ENCODE measurements at places on chromosomes 1 and 21.

DNA sequence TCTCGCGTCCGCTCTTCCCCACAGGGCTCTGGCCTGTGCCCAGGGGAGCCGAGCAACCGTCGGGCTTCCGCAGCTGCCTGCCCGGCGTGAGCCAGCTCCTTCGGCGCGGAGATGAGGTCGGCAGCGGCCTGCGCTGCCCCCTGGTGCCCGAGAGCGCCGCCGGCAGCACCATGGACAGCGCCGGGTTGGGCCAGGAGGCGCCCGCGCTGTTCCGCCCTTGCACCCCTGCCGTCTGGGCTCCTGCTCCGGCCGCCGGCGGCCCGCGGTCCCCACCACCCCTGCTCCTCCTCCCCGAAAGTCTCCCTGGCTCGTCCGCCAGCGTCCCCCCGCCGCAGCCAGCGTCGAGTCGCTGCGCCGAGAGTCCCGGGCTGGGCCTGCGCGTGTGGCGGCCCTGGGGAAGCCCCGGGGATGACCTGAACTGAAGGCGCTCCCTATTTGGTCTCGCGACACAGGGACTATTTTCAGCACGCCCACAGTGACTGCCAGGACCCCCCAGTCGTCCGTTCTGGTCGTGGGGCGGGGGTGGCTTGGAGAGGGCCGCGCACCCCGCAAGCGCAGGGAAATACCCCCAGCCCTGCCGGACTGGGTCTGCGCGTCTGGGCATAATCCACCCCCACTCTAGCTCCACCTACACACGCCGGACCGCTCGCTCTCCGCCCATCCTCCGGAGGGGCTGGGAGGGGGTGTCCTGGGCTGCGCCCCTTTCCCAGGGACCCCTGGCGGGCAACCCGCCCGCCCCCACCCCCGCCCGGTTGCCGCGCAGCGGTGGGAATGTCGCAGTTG is 1.3 kb downstream of the HES3 start:
- H3K4me1 ChIP-seq = peaks cover 30% of the 10 kb centered on the region
- peak; percentile 80 for DNase-seq
- no peak overlapping the region for H3K4me3 ChIP-seq
- H3K27me3 ChIP-seq = peaks cover 41% of the 10 kb centered on the region
- H3K27ac ChIP-seq = no peak overlapping the region

- no peak overlapping the region for H3K4me3 ChIP-seq
- H3K27me3 ChIP-seq = no peaks in the 10 kb centered on the region
- no peaks in the 10 kb centered on the region for H3K4me1 ChIP-seq
- peaks cover 14% of the 10 kb centered on the region for H3K36me3 ChIP-seq
- H3K27ac ChIP-seq = no peak overlapping the region
- no peak for DNase-seq
Measured at GRCh38 chr21:46572850-46573249, 32.0 kb downstream of the S100B start.

- no peak for DNase-seq
- no peaks in the 10 kb centered on the region for H3K36me3 ChIP-seq
- no peaks in the 10 kb centered on the region for H3K4me1 ChIP-seq
- no peak overlapping the region for H3K4me3 ChIP-seq
Measured at GRCh38 chr1:207423560-207424292, 30.4 kb upstream of the CR2 start.

- no peak for DNase-seq
- no peaks in the 10 kb centered on the region for H3K27me3 ChIP-seq
- H3K27ac ChIP-seq = no peak overlapping the region
- no peaks in the 10 kb centered on the region for H3K36me3 ChIP-seq
- no peaks in the 10 kb centered on the region for H3K4me1 ChIP-seq
- H3K4me3 ChIP-seq = no peak overlapping the region
Measured at GRCh38 chr21:18663663-18664062, 260.1 kb upstream of the TMPRSS15 start.

DNA sequence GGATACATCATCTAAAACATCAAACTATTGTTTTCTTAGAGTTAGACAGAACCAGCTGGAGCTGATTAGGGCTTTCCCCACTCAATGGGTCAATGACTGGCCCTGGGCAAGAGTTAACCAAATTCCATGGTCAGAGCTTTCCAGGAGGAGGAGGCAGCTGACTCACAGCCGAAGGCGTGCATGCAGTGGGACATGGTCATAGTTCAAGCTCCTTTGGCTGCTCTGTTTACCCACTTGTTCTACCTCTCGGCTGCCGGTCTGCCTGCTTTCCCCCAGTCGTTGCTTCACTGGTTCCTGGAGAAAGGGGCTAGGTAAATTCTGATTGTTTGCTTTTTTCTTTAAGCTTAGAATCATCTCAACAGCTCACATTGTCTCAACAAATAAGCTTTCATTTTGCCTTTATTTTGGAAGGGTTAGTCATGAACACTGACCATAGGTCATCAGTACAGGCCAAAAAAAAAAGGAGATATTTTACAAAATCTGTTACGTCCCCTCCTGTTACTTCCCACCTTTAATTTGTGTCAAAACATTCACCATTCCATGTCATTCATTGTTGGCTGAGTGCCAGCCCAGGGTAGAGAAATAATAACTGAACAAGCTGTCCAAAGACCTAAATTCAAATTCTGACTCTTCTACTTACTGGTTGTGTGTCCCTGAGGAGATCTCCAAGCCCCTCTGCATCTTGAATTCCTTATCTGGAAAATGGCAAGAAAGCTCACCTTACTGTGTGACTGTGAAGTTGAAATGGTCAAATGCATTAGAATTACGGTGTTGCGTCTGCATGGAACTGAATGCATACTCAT is 12.0 kb downstream of the MAB21L3 start:
- H3K27ac ChIP-seq = no peak overlapping the region
- peak; percentile 78 for DNase-seq
- H3K36me3 ChIP-seq = no peaks in the 10 kb centered on the region
- H3K27me3 ChIP-seq = no peaks in the 10 kb centered on the region
- H3K4me3 ChIP-seq = no peak overlapping the region
- peaks cover 23% of the 10 kb centered on the region for H3K4me1 ChIP-seq

DNA sequence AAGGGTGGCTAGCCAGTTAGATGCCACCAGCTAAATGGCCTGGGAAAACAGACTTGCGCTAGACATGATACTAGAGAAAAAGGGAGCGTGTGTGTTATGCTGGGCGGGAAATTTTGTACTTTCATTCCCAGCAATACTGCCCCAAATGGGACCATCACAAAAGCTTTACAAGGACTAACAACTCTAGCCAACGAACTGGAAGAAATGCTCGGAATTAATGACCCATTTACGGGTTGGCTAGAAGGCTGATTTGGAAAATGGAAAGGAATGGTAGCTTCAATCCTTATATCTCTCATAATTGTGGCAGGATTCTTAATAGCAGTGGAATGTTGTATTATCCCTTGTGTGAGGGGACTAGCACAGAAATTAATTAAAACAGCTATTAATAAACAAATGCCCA is 27.9 kb upstream of the ZNF496 start:
- peaks cover 30% of the 10 kb centered on the region for H3K4me1 ChIP-seq
- no peaks in the 10 kb centered on the region for H3K36me3 ChIP-seq
- H3K27me3 ChIP-seq = no peaks in the 10 kb centered on the region
- H3K27ac ChIP-seq = no peak overlapping the region
- H3K4me3 ChIP-seq = no peak overlapping the region
- DNase-seq = no peak

DNA sequence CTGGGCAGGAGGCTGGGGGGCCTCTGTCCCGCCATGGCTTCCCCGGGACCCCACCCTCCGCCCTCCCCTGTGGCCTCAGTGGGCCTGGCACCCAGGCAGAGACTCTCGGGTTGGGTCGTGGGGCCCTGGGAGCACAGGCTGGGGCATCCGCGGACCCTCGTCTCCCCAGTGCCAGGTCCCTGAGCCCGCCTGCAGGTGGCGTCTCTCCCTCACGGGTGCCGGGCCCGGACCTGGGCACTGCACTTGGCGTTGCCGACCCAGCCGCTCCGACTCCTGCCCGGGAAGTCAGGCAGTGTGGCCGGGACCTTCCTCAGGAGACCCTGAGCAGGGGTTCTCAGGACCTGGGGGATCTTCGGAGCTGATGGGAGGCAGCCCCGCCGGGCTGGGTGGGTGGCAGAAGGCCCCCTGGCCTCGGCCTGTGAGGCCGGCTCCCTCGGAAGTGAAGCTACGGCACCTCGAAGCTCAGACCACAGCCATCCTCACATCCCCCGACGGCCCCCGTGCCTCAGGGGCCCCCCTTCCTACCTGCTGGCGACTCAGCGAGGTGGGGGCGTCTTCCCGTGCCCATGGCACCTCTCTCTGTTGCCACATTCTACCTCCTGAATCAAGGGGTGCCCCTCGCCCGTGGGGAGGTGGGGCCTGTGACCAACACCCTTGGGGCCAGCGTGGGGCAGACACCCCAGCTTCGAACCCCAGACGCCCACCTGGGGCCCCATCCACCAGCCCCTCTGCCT is 6.4 kb upstream of the C1orf159 start:
- no peaks in the 10 kb centered on the region for H3K36me3 ChIP-seq
- peak; percentile 78 for DNase-seq
- H3K27me3 ChIP-seq = no peaks in the 10 kb centered on the region
- H3K4me1 ChIP-seq = no peaks in the 10 kb centered on the region

GRCh38 chr1:170705981-170706380 is 42.0 kb downstream of the PRRX1 start:
- H3K36me3 ChIP-seq = no peaks in the 10 kb centered on the region
- no peak for DNase-seq
- H3K4me1 ChIP-seq = peaks cover 5% of the 10 kb centered on the region
- H3K27me3 ChIP-seq = no peaks in the 10 kb centered on the region
- no peak overlapping the region for H3K27ac ChIP-seq

- H3K27me3 ChIP-seq = no peaks in the 10 kb centered on the region
- no peak overlapping the region for H3K27ac ChIP-seq
- no peaks in the 10 kb centered on the region for H3K4me1 ChIP-seq
- H3K4me3 ChIP-seq = no peak overlapping the region
- no peaks in the 10 kb centered on the region for H3K36me3 ChIP-seq
- DNase-seq = no peak
Measured at GRCh38 chr21:37658817-37659458, 257.3 kb downstream of the KCNJ6 start.

- no peak overlapping the region for H3K4me3 ChIP-seq
- H3K36me3 ChIP-seq = no peaks in the 10 kb centered on the region
- H3K27me3 ChIP-seq = no peaks in the 10 kb centered on the region
Measured at GRCh38 chr1:242196101-242196500, 197.2 kb upstream of the MAP1LC3C start.

DNA sequence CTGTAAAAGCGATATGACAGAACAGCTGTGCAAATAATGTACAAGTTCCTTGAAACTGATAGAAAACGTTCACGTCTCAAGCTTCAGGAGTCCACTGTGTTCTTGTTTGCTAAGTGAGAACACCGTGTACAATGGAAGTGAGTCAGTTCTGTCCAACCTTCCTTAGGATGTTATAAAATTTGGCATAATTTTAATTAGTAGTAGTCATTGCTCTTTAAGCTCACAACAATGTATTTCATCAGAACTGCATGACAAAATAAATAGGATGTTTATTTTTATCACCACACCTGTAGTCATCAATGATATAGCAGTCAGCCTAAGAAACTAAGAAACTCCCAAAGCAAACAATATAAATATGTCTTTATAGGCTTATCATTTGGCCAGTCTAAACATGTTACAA is 53.0 kb downstream of the RGS2 start:
- no peak overlapping the region for H3K4me3 ChIP-seq
- no peaks in the 10 kb centered on the region for H3K36me3 ChIP-seq
- H3K27me3 ChIP-seq = no peaks in the 10 kb centered on the region
- no peak overlapping the region for H3K27ac ChIP-seq
- H3K4me1 ChIP-seq = no peaks in the 10 kb centered on the region
- DNase-seq = no peak

Data from thyroid gland (tissue), 4 donors.